Activated T-helper 1 cell treated with anti-CD3 and anti-CD28 coated beads, Interleukin-12 subunit alpha, Interleukin-12 subunit beta, Interleukin-2, Interleukin-4 antibody, amounts not matched to agents 30 ng/mL and 10 ng/mL and 1 ng/mL, durations not matched to agents 14 hours and 24 hours and 36 hours (primary cell): ENCODE measurements at places on chromosomes 2 and 18. TPM values are rescaled to one million over a fixed set of nuclear protein-coding genes. Genes with fewer than 3 reads are reported as not detected.

Gene CDK15
- not detected in 2 replicates for total RNA-seq

DNA sequence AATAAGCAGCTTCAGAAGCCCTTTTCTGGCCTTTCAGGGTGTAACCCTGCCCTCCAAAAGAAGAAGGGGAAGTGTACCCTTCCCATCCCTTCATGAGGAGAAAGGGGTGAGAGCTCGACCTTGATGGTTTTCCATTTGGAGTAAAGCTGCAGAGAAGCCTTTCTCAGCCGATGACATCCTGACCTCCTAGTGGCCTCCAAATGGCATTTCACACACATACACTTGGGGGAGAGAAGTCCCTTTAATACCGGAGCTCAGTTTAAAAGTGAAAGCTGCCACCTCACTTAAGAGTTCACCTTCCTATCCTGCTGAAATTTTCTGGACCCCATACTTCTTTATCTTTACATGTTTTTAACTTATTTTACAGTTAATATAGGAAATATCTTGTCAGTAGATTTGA lies 716.7 kb downstream of the DCDC2C start:
- no peak for DNase-seq

DNA sequence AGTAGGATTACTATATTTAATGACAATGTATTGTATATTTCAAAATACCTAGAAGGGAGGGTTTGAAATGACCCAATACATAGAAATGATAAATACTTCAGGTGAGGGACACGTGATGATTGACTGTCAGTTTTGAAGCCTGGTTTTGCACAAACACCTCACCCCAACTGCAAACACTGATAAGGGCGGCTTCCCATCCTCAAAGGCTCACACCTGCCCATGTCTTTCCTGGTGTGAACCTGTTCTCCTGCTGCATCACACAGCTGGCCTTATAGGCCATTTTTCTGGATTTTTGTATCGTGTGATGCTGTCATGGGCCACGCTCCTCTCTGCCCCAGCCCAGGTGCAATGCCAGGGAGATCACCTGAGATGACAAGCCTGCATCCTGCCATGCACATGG lies 166.5 kb upstream of the NCK2 start:
- no peak for DNase-seq

DNA sequence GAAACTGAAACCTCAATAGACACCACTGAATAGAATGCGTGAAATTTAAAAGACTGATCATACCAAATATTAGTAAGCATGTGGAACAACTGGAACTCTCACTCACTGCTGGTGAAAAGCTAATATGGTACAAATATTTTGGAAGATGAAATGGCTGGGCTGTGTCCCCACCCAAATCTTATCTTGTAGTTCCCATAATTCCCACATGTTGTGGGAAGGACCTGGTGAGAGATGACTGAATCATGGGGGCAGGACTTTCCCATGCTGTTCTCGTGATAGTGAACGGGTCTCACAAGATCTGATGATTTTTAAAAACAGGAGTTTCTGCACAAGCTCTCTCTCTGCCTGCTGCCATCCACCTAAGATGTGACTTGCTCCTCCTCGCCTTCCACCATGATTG lies 32.0 kb upstream of the MYCN start:
- DNase-seq = no peak

DNA sequence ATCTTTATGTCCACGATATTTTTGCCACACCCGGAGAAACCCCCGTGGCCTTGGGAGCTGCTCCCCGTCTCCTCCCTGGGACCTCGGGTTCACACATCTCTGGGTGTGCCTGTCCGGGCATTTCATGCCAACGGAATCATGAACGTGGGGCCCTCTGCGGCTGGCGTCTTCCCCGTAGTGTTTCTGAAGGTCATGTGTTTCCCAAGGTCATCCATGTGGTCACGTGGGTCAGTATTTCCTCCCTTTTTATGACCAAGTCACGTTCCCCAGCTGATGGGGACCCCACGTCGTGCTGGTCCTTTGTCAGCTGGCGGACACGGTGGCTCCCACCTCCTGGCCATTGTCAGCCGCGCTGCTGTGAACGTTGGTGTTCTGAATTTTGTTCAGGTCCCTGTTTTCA lies 135.7 kb downstream of the NFATC1 start:
- no peak for DNase-seq
